ENCODE measurements at places on chromosomes 4 and X.

DNA sequence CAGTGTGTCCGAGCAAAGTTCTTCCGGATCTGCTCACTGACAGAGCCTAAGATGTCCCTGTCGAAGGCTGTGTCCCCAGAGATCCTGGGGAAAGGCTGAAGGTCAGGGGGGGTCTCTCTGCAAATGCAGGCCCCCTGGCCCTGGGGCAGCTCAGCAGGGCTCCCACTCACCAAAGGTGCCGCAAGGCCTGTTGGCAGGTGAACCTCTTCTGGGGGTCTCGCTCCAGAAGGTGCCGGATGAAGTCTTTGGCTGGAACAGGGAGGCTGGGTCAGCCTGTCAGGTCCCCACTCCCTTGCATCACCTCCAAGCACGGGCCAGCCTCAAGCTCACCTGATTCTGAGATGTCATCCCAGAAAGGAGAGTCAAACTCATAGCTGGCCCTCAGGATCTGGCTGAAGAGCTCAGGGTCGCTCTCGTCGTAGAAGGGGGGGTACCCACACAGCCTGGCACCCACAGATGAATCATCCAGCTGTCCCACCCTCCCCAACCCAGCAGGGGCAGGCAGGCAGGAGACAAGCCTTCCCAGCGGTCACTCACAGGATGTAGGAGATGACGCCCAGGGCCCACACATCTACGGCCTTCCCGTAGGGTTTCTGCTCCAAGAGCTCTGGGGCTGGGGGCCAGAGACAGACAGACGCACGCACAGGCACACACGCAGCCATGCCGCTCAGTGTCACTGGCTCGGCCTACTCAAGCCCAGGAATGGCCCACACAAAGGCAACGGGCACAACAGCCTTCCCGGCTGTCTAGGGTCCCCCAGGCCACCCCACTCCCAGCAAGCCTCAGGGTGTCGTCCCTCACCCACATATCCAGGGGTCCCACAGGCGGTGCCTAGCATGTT, 2.6 kb downstream of the PNCK start:
- no peak for DNase-seq

GRCh38 chrX:4572691-4573090, 859.2 kb upstream of the PRKX start:
- DNase-seq, result no peak

DNA sequence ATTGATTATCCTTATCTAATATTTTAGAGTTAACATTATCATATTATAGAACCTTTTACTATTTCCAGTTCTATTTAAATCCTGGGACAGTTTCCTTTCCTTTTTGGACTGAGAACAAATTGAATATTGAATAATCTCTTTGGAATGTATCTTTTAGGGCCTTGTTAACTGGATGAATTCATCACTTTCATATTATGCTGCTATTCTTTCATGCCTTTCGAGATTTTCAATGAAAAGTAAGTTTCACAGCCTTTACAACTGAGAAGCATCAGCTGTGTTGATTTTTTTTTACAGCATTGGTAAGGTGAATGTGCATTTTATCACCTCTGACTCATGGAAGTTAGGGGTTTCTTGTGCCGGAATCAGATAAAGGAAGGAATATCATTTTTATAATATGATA, 39.6 kb downstream of the PDLIM5 start:
- no peak for DNase-seq

DNA sequence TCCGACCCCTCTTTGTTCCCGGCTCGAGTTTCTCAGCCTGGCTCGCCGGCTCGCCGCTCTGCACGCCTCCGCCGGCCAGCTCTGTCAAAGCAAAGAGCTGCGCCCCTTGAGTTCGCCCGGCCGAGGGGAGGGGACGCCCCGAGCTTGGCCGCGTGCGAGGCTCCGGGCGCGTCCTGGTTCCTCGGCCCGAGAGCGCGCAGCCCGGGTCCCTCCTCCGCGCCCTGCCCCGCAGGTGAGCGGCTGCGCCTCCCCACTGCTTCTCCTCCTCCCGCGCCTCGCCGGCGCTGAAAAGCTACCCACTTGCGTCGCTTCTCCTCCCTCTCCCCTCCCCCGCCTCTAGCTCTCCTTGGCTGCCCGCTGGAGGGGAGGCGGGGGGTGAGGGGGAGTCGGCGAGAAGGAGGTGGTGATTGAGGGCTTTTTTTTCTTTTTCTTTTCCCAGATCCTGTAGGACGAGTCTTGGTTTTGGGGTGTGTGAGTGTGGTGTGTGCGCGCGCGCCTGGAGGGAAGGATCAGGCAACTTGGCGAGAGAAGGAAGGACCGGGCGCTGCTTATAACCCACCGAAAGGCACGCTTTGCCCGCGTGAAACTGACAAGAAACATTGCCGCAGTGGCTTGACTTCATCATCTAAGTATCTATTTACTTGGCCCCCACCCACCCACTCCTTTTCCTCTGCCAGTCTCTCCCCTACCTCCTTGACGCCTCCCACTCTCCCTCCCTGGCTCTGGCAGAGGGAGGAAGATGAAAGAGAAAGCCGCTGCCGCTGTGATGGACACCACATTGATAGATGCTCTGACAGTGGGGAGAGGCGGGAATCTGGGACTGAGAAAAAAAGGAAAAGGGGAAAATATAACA, at the start of gene LEF1:
Gene LEF1 (minus strand): TSS at position 262 of the 853 bp plus-strand sequence. CDS start 1,165 bp downstream, outside the sequence.
- DNase-seq, result no peak

GRCh38 chr4:99356992-99357391, 4.4 kb upstream of the ADH1C start:
- DNase-seq, result no peak

- DNase-seq, result peak; percentile 78
Observed at GRCh38 chr4:53119680-53120079, 246.2 kb downstream of the SCFD2 start.

DNA sequence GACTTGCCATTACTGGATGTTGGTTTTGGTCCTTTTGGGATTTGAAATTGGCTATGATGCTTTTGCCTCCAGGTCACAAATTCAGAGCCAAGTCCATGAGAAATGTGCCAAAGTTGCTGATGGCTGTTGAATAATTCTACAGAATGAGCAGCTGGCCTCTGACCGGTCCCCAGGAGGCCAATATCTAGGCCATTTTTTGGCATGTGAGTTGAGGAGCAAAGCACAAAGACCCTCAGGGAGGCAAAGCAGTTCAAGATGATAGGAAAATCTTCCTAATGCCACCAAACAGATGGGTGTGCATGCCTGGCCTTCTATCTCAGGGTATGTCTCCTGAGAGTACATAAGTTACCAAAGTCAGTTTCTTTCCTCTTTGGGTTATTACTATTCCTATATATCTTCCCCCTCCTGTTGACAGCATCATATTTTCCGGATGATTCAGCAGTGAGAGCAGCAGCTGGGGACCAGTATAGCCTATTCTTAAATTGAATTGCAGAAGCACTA, 44.4 kb downstream of the SEL1L3 start:
- peak; percentile 46 for DNase-seq

DNA sequence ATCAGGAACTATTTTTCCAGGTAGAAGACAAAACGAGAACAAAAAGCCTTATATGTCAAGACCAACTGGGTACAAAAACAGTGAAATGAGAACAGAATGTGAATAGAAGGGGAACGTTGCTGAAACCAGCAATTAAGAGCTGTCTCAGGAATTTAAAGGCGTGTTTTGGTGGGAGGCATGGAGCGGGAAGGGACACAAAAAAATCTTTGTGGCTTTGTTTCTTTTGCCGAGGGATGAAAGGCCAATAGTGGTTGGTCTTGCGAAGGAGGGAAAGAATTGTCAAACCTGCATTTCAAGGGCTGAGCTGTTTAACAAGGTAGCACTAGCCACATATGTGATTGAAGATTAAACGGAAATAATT, 103.8 kb downstream of the USP46 start:
- no peak for DNase-seq

- DNase-seq, result no peak
Observed at GRCh38 chr4:87035881-87036509, 101.2 kb downstream of the AFF1 start.

DNA sequence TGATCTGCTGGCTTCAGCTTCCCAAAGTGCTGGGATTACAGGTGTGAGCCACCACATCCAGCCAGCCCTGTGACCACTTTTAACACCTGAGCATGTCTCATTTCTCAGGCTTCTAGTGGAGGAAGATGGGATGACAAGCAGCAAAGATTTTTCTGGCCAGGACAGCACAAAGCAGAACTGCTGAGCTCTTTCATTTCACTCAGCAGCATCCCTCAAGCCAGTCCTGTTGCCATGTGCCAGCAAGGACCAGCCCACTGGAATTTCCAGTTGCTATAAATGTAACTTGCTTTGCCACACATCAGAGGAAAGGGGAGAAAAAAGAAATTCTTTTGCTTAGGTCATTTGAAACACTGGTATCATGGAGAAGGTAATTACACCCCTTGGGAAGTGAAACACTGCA, 75.9 kb downstream of the SLC9A7 start:
- no peak for DNase-seq

- no peak for DNase-seq
Observed at GRCh38 chr4:182385897-182386296, 142.7 kb downstream of the TENM3 start.

DNA sequence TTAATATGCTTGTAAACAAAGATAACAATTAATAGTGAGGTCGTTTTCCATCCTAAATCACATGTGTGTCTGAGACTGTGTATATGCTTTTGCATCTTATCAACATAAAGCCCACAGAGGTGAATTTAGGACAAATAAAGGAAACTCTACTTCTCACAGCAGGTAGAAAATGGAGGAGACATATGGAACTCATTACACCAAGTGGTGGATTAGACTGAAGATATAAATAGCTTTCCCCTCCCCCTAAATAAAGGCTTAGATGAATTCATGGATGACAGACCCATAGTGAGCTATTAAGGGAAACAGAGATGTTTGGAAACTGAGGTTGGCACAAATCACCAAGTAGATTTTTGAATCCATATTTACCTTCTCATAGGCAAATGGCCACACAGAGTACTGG, 79.7 kb downstream of the GRIA3 start:
- peak; percentile 10 for DNase-seq

DNA sequence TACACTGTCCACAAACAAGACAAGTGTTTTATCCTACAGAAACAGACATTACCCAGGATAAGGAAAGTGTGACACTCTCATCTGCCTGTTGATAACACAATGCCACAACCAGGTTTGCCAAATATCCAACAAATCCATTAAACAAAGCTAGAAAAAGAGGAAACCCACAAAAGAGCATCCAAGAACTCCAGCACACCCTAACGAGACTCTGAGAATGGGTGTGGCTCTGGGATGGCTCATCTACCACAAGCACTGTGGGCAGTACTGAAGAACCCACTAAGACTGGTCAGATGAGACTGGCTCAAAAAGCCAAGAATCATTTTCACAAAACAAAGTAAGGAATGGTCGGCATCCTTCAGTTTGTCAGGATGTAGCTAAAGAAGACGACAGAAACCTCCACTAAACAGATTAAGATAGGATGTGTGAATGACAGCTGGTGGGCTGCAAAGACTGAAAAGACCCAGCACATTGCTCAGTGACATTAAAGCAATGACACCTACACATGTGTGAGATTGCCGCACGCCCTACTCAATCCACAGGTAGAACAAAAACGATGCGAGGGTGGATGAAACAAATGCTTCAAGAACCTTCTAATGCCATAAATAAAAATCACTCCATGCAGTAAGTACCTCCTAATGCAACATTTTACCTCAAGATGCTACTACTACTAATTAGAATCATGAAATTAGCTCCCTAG, 14.7 kb downstream of the ATP8A1 start:
- DNase-seq, result no peak

DNA sequence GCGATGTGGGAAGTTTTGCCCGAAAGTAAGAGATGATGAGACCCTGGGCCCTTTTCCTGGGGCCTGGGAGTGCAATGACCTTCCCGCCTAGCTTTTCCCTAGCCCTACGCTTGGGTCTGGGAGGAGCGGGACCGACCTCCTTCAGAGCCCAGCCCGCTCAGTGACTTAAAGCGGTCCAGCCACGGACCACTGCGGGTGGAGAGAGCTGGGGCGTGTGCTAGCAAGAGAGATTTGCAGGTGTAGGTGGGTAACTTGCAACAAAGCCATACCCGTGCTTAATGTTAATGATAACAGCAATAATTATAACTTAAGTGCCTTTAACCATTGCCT, 503 bp upstream of the PDE5A start:
- DNase-seq, result no peak

- no peak for DNase-seq
Observed at GRCh38 chr4:173013232-173013930, 155.2 kb upstream of the GALNT7 start.

DNA sequence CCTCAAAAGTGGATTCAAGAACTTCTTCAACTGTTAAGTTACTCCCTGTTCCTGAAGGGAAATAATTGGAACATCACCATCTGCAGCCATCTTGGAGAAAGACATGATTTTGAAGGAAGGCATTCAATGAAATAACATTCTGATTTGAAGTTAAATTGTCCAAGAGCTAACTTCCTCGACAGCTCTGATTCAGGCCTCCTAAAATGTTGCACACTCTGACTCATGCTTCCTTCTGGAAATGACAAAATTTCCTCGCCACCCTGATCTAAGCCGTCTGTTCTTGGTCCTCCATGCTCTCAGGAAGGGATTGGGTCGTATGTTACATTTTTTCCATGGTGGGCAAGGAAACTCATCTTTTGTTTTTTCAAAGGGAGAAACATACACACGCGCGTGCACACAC, 496.9 kb upstream of the DIPK2B start:
- DNase-seq, result peak; percentile 64

DNA sequence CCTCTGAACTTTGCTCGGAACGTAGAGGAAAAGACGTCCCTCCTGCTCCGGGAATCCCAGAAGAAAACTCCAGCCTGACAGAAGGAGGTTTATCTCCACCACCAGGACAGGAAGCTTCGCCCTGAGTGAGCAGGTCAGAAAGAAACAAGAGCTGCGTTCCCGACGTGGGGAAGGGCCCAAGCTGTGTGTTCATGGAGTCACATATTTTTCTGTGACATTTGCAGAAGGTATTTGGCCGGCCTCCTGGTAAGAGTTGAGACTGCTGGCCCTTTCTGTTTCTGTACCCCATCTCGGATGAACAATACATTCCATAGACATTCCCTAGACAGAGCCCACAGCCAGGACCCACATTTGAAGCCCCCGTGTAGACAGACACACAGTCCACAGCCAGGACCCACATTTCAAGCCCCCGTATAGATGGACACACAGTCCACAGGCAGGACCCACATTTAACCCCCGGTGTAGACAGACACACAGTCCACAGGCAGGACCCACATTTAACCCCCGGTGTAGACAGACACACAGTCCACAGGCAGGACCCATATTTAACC, 230.8 kb downstream of the SHOX start:
- DNase-seq, result no peak

DNA sequence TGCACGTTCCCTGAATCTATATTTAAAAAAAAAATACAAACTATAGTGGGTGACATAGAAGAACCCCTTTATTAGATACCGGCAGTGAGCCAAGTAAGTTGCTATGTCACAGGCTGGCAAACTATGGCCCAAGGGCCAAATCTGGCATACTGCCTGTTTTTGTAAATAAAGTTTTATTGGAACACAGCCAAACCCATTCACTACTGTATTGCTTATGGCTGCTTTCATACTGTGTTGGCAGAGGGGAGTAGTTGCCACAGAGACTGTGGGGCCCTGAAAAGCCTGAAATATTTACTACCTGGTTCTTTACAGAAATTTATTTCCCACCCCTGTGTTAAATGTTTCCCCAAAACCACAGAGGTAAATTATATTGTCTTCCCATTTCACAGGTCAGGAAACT, 71.2 kb upstream of the EGFL6 start:
- no peak for DNase-seq

- no peak for DNase-seq
Observed at GRCh38 chrX:129818123-129818522, 25.6 kb downstream of the ZDHHC9 start.
